Activated T-helper 17 cell treated with anti-CD3 and anti-CD28 coated beads, Interleukin-2, amount 50 U/mL, for 72 hours (primary cell): ENCODE measurements at places on chromosomes 4 and X. TPM values are rescaled to one million over a fixed set of nuclear protein-coding genes. Genes with fewer than 3 reads are reported as not detected.

DNA sequence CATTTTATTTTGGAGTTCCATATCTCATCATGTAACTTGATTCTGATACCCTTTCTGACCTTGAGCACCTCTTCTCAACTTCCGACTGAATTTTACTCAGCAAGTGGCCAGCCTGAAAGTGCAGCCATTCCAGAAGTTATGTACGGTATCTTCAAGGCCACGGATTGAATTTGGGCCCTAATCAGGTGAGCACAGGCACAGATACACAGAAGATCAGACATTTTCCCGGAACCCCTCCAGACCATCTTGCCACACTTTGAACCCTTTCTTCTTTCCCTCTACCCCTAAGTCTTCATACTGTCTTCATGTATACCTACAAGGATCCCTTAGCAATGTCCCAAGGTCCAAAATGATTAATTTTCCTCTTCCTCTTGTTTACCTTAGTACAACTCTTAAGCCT is 108.2 kb downstream of the FNIP2 start:
- no peak for ATAC-seq

DNA sequence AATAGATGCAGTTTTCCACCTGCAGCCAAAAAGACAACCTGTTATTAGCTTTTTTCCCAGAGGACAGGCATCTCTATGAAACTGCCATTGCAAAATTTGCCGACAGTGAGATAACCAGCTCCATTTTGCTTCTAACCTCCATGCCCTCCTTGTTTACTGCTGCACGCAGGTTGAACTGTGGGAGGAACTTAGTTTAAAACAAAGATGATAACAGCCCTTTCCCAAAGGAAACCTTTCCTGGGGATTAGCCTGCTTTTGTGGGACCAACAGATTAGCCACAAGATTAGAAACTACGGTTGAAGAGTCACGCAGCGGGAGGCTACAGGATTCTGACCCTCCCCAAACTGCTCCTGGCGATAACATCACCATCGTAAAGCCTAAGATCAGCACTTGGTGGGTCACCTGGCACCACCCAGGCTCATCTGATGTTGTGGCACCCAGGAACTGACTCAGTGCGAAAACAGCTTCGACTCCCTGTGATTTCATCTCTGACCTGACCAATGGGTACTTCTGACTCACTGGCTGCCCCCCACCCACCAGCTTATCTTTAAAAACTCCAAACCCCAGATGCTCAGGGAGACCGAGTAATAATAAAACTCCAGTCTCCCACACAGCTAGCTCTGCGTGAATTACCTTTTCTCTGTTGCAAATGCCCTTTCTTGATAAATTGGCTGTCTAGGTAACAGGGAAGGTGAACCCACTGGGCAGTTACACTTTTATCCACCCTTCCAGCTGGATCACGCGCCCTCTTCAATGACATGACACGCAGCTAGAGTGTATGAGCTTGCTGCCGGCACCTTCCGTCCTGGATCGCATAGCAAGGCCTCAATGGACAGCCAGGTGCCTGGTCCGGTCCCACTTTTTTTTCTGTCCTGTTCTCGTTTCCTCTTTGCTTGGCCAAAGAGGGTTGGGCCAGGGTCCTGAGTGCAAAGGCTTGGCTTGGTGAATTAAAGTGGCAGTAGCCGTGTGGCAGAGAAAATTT is 27.2 kb downstream of the NOP14 start:
- peak; percentile 64 for ATAC-seq

- ATAC-seq, result no peak
Measured at GRCh38 chr4:84384801-84385200, 114.3 kb downstream of the NKX6-1 start.

DNA sequence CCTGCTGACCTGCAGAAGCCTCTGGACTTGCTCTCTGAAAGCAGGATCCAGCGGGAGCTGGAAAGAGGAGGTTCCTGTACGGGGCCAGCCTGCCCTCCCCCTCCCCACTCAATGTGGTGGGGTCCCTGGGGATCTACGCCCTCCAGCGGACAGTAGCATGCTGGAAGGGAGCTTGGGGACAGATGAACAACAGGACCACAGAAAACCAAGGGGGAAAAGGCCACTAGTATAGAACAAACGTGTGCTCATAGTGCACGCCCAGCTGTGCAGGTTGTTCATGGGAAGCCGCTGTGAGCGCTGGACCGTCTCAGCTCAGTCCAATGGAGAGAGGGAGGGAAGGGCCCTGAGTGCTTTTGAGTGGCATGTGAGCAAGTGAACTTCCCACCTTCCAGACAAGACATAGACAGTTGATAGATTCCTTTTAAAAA is 15.8 kb downstream of the HMX1 start:
- no peak for ATAC-seq

GRCh38 chrX:109719264-109719663 is 13.8 kb downstream of the ACSL4 start:
- peak; percentile 53 for ATAC-seq

Gene NEIL3
- 23.1 TPM for total RNA-seq
